ENCODE measurements at places on chromosomes 3 and 15.

DNA sequence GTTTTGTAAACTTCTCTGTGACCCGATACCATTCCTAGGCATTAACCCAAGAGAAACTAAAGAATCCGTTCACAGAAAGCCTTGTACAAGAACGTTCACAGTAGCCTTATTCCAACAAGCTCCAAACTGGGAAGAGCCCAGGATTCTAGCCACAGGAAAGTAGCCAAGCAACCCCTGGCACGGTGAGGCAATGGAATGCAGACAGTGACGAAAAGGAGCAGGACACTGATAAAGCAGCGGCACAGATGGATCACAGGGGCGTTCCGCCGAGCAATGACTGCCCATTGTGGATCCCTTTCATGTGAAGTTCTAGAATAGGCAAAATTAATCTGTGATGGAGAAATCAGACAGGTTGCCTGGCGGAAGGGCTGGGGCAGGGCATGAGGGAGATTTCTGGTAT lies 198.7 kb upstream of the CHRNA7 start:
- DNase-seq: no peak

- DNase-seq: no peak
Measured at GRCh38 chr3:105828703-105829102, 40.1 kb downstream of the CBLB start.

GRCh38 chr15:58038426-58039078 lies 27.0 kb downstream of the ALDH1A2 start:
- no peak for DNase-seq

DNA sequence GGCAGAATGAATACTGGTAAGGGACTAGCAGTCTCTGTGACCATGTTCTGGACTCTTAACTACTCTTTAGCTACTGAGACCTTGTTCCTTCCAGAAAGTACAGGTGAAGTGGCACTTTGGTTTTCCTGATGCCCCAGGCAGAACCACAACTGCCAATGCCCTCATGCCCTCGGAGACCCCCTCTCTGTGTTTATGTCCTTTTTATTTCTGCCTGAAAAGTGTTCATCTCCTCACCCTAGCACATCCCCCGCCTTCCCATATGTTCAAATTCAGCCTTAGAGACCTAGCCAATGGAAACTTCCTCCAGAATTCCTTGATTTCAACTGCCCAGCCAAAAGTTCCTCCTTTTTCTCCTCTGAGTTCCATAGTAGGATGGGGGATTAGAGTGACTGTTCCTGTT lies 23.3 kb upstream of the RASGRF1 start:
- DNase-seq: no peak

GRCh38 chr15:40045572-40046217 lies 6.7 kb upstream of the SRP14 start:
- DNase-seq: no peak

DNA sequence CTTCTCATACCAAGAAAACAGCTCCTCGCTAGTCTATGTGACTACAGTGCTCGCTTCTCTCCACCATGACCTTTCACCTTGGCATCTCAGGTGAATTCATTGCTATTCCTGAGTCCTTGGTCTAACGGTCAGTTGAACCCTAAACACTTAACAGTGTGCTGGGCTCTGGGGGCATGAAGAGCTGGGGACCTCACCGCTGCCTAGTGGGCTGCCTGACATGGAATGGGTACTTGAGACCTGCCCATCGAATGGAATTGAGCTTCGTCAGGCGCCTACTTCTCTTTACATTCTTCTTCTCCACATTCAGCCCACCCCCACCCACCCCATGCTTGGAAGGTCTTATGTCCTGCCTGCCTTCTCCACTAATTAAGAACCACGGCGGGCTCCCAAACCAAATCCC lies 22.1 kb downstream of the BOC start:
- no peak for DNase-seq

Data from C1 segment of cervical spinal cord (tissue), 14 donors.